ENCODE measurements at places on chromosomes 2 and 18. TPM values are rescaled to one million over a fixed set of nuclear protein-coding genes. Genes with fewer than 3 reads are reported as not detected.

DNA sequence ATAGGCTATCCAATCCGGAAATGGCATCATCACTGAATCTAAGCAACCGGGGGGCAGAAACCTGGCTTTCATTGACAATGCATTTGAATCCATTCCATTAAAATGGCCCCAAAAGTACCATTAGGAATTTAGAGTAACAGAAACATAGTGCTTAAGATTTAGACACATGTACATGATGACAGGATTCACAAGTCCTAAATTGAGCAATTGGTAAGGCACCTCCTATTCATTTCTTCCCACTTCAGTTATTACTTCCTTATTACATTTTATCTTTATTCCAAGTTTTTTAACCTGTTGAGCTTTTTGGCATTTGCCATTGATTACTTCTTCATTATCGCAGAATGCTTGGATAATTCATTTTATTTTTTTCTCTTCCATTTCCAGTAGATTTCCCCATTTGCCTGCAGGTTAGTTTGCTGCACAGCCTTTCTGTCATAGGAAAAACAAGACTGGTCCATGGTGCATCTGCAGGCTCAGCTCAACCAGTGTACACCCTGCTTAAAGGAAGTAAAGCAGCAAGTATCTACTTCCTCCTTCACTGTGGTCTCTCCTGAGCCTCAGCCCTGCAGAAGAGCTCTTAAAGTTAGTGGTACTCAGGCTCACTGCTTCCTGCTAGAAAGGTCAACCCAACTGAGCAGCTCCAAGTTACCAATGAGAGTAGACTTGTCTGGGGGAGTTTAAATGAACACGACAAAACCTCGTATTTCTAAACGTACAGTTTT is 89.2 kb downstream of the DOCK10 start:
- peak; percentile 51 for DNase-seq

DNA sequence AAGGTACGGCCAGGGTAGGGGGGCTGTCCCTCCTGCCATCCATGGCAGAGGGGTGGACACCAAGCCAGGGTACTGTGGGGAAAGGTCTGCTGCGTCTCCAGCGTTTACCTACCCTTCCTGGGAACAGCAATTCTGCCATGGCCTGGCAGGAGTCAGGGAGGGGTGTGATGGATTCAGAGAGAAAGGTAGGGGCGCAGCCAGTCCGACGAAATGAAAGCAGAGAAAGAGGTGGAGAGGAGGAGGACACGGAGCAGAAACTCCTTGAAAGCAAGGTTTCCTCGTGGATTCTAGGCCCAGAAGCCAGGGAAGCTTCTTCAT is 182.9 kb downstream of the ZFP36L2 start:
- DNase-seq, result no peak

GRCh38 chr2:221567231-221567760 is 4.8 kb downstream of the EPHA4 start:
- no peak for DNase-seq

GRCh38 chr2:2332381-2332780 is 1.3 kb upstream of the MYT1L start:
- DNase-seq, result no peak

DNA sequence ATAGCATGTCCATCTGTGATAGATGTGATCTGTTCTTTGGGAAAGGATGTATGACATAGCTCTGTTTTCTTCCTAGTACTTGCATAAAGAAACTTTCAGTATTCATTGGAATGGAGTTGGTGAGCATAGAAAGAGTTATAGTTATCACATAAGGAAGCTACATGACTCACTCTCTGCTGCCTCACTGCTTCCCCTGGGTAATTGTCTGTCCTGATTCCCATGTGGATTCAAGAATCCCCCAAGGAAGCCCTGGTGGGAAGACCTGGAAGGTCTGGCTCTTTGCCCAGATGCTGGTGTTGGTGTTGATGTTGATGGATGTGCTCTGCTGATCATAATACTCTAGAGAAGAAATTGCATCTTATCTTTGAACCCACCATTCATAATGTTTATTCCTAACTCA is 60.6 kb downstream of the PTPN4 start:
- no peak for DNase-seq

GRCh38 chr2:179745635-179746256 is 115.7 kb downstream of the ZNF385B start:
- no peak for DNase-seq

The LONRF2 gene
- total RNA-seq, result not detected

DNA sequence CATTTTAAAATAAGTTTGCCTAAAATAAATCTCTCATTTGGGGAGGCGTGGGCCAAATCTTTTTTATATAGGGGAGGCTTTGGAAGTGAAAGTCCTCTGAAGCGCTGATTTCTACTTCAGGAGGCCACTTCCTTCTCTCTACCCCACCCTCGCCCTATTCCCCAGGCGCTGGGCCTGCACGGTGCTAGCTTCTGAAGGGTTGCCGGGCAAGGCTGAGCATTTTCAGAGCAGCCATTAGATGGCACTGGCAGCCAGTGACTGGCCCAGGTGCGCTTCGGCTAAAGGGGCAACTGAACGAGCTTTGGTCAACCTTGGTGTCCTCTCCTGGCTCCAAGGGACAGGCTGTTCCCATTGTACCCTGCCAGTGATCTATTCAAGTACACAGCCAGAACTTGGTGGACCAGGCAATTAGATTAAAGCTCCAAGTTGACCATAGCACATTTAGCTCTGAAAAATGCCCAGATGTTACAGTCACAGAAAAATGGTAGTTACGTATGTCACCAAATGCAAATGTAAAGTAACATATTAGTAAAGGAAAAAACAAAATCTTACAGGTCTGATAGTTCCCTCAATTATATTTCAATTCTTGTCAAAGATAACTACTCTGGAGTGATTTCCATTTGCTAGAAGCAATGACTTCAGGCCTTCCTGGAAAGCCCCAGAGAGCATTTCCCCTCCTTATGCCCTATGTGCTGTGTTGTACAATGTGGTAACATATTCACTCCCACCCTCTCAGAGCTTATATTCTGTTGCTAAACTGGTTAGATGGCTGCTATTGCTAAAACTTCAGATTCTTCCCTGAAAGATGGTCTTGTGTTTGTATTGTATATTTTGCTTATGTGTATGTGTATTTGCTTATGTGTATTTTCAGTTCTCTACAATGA is 2.1 kb downstream of the POMC start:
- peak; percentile 62 for DNase-seq

The PLGLB2 gene
- total RNA-seq, result 0.29 TPM

DNA sequence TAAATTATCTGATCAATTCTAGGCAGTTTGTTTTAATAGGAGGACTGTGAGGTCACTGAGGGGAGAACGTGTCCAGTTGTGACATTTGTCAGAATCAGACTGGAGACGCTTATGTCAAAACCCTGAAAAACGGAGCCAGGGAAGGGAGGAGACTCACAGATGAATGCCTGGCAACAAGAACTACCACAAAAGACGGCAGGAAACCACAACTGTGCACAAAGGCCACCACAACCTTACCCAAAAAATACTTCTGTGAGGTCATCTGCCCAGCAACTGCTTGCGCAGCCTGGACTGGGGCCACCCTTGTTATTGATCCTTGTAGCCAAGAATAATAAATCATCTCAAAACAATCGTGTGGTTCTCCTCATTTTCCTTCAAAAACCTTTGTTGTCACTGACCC is 173.0 kb upstream of the ALKAL2 start:
- peak; percentile 65 for DNase-seq

GRCh38 chr2:105078906-105079495 is 41.1 kb downstream of the MRPS9 start:
- no peak for DNase-seq

DNA sequence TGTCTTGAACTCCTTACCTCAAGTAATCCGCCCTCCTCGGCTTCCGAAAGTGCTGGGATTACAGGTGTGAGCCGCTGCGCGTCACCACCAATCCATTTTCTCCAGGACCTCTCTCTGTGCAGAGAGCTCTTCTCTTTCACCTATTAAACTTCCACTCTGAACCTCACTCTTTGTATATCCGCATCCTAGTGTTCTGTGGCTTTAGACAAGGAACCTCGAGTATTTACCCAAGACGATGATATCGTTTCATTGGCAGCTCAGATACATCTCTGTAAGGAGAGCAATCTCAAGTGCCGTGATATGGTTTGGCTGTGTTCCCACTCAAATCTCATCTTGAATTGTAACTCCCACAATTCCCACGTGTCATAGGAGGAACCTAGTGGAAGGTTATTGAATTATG is 15.1 kb upstream of the WDR33 start:
- no peak for DNase-seq

GRCh38 chr2:204177251-204177976 is 240.9 kb downstream of the ICOS start:
- no peak for DNase-seq

DNA sequence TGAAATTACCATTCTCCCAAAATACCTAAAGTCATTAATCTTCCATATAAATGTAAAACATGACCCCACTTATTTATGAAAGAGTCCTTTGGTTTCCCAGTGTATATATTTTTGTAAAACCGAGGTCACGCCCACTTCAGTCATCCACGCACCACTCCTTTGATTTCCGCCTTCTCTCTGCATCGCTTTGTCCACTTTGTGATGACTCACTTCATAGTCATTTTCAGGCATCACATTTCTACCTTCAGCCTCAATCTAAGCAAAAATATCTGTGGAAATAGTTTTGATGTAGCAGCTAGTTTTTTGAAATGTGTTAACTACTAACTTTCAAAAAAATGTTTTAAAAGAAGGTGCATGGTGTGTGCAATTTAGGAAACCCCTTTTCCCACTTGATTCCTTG is 793.5 kb upstream of the SOX11 start:
- no peak for DNase-seq

Data from activated CD4-positive, alpha-beta memory T cell treated with anti-CD3 and anti-CD28 coated beads for 36 hours (primary cell).